ENCODE measurements at places on chromosomes 5 and 9.
A peak's percentile ranks its signal among the peaks of the same experiment; 100 is the strongest.

DNA sequence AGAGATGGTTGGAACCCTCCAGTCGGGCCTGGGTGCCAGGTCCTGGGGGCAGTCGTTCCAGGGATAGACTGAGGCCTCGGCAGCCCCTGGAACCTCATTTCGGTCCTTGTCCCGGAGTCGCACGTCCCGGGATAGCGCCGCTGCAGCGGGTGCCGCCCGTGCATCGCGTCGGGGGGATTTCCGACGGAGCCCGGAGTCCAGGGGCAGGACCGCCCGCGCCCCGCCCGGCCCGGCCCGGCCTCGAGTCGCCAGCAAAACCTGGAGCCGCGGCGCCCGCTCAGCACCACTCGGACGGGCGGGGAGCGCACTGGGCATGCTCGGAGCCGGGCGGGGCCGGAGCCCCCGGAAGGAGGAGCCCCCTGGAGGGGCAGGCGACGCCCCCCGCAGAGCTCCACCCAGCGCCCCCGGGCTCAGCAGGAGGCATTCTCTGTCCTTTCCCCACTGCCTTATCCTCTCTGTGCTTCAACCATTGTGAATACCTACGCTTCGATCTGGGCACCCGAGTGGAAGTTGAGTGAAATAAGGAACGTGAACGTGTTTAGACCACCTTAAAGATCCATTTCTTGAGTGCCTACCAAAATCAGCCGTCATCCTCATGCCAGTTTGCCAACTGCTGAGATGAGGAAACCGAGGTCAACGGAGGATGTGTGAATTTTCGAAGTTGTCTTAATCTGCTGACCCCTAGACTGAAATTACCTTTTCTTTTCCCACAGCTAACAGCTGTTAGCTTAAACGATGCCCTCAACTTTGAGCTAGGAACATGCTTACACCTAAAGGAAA, 1.7 kb upstream of the PTPN3 start:
- peak; percentile 35 for DNase-seq

DNA sequence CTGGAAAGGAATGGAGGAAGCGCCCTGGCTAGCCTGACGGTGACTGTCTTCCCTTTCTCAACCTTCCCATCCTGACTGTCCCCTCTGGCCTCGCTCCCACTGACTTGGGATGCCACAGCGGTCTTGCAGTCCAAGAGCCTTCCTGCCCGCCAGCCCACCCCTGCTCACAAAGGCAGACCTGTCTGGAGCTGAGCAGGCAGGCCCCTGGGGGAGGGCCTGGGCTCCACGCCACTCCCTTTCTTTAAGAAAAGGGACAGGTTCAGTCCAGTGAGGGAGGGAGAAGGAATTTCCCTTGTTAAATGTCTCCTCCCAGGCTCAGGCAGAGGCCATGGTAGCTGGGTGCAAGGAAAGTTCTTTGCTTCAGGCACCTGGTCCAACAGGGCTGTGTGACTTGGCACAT, 18.1 kb downstream of the FGF1 start:
- DNase-seq, result no peak

GRCh38 chr5:179803651-179804554, 2.8 kb downstream of the MGAT4B start:
- no peak for DNase-seq

DNA sequence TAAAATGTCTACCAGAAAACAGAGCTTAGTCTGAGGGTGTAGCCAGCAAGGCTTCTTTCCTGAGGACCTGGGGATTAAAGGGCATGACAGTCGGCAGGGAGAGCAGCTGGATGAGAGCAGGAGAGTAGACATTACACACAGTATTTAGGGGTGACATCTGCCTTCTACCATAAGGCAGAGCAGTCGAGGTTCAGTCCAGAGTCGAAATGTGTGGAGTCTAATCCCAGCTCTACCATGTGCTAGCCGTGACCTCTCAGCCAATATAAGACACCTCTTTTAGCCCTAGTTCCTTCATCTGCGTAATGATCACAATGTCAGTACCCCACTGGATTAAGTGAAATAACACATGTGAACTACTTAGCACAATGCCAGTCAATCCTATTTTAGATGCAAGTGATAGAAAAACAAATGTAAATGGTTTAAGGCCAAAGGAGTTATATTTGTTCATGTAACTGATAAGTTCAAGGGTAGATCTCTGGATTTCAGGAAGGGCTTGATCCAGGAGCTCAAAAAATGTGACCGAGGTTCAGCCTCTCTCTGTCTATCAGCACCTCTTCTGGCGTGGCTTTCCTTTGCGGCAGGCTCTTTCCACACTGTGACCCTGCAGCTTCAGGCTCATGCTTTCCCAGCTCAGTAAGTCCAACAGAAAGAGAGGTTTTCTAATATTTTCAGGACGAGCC, 16.2 kb upstream of the CPLX2 start:
- DNase-seq, result no peak

DNA sequence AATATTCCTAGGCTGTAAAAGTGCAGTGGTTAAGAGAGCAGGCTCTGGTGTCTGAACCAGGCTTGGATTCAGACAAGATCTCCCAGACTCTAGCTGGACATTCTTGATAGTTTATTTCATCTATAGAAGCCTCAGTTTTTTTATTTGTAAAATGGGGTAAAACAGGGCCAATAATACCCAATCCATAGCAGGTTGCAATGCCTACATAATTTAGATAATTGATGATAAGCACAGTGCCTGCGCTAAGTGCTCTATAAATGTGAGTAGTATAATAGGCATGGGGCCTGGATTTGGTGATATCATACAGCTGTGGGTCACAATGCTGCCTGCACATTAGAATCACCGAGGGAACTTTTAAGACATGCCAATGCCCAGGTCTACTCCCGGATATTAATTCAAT, 603.5 kb downstream of the ISL1 start:
- no peak for DNase-seq
